Parietal lobe (tissue), 2 donors: ENCODE measurements at places on chromosomes 2 and 18. TPM values are rescaled to one million over a fixed set of nuclear protein-coding genes. Genes with fewer than 3 reads are reported as not detected.

PRKAG3 gene
- not detected for total RNA-seq

PRSS56 gene
- not detected for total RNA-seq

LONRF2 gene
- 87.6 TPM for total RNA-seq

FN1 gene
- 128 TPM for total RNA-seq

TMEM169 gene
- 19.1 TPM for total RNA-seq

KCNK3 gene
- total RNA-seq: 5.0 TPM

NTSR2 gene
- not detected for total RNA-seq

INO80D gene
- 40.7 TPM for total RNA-seq

CXCR1 gene
- total RNA-seq: 0.31 TPM

GPR39 gene
- total RNA-seq: 10.0 TPM

CXXC1 gene
- total RNA-seq: 56.7 TPM

MC5R gene
- 5.0 TPM for total RNA-seq

PRR30 gene
- not detected for total RNA-seq

COL4A4 gene
- total RNA-seq: 0.94 TPM

CYP27C1 gene
- 3.1 TPM for total RNA-seq

SYT4 gene
- 372 TPM for total RNA-seq

COQ10B gene
- 19.1 TPM for total RNA-seq

DLGAP1 gene
- total RNA-seq: 277 TPM
